Endothelial cell (in vitro differentiated cells): ENCODE measurements at places on chromosomes 4 and X. TPM values are rescaled to one million over a fixed set of nuclear protein-coding genes. Genes with fewer than 3 reads are reported as not detected.

DNA sequence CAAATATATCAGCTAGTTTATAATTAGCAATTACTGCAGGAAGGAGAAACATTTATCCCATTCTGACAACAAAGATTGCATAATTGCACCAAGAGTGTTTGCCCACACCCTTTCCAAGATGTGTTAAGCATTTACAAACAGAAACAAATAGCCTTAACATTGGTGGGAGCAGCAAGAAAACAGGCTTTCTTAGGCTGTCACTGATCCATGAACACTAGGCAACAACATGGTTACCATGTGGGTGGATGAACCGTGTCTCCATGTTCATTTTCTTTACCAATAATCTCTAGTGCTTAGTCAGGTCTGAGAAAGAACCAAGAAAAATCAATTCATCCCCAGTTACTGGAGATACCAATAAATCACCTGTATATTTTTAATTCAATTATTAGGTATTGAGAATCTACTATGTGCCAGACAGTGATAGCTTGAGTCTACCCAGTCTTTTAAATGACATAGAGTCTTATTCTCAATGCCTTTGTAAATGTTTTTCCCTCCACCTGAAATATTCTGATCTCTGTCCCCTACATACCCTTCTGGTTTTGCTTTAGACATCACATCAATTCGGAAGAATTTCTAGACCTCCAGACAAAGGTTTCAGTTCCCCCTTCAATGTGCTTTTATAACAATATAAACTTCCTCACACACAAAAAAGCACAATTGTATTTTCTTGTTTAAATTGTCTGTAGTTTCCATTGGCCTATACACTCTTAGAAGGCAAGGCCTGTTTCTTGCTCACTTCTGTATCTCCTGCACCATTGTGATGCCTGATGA, 286.6 kb downstream of the PPP1R2C start:
- no peak for DNase-seq

DNA sequence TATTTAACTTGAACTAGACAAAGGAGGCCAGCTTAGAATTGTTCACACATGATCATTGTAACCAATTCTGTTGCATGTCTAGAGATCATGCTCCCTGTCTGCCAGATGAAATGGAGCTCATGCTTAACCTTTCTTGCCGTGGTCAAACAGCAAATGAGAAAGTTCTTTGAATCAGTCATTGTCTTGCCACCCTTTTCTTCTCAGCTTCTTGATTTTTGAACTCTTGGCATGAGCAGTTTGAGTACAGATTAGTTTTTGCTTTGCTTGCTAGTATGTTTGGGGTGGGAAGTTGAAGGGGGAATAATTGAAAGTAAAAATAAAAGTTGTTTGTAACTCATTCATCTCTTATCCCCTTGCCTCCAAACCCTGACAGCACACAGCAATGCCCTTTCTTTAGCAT, 4.7 kb downstream of the MTM1 start:
- DNase-seq = no peak

- DNase-seq = no peak
Measured at GRCh38 chr4:59971952-59972351, 1228.2 kb upstream of the ADGRL3 start.

GRCh38 chrX:103687696-103688201, 1.2 kb upstream of the MORF4L2 start:
- peak; percentile 68 for DNase-seq

The CPZ gene
- 0.90 TPM for total RNA-seq

The ANKRD17 gene
- total RNA-seq = 61.8 TPM

DNA sequence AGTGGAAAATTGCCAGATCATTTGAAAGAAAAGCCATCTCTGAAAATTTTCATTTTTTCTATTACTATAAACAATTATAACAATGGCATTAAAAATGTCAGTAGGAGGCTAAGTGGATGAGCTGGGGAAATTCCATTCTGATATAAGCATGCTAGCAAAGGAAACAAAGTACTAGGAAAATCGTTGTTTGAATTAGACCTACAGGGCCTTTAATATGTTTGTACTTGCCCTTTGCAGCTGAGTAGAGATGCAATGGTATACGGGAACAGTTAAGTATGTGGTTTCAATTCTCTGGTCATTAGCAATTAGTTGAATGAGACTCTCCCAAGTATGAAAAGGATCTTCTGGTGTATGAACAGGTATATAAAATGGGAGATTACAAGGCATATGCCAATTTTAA, 452.2 kb downstream of the PCDH11X start:
- DNase-seq = no peak

GRCh38 chr4:78602334-78602733, 50.8 kb downstream of the ANXA3 start:
- DNase-seq = no peak

DNA sequence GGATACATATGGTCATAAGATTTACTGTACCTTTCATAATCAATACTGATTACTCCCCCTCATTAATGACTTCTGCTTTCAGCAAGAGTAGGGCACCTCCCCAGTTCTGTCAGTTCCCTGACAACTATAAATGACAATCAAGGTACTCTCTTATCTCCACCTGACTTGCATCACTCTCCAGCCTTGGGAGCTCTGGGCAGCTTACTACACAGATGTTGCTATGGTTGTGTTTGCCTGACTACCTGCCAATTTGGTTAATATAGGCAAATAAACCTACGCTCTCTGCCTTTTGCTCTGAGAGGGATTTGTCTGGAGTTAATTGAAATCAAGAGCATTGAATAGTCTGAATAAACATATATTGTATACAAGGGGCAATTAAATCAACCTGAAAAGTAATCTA, 22.8 kb upstream of the MAP7D3 start:
- no peak for DNase-seq

DNA sequence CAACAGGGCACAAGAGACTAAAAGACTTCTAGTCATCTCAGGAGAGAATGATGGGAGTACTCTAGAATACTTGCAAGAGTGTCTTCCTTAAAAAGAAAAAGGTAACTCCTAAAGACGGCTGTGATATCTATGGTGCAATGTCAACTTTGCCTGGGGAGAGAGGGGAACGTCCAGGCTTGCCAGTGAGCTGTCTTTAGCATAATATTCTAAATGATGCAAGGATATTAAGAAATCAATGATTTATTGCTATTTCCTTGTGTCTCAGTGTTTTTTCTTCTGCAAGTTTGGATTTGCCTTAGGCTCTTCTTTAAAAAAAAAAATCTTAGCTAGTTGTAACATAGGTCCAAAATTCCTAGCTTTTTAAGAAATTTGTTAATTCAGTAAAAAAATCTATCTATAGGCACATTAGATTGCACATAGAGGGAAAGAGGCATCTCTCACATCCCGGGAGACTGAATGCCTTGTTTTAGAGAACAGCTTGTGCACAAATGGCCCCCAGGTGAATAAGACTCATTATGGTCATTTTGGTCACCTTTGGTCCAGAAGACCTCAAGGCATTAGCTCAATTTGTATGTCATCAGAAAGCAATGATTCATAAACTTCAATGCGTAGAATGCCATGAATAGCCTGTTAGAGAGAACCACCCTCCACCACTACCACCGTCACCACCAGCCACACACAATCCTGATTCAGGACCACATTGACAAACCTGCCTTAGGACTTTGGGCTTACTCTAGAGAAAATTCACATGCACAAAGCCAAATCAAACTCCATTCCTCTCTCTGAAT, 104.1 kb downstream of the PALLD start:
- no peak for DNase-seq

DNA sequence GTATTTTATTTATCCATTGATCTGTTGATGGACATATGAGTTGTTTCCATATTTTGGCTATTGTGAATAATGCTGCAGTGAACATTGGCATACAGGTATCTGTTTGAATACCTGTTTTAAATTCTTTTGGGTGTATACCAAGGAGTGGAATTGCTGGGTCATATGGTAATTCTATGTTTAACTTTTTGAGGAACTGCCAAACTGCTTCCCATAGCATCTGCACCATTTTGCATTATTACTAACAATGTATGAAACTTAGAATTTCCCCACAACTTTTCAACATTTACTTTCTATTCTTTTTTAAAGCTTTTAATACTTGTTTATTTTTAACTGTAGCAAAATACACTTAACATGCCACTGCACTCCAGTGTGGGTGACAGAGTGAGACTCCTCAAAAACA, 57.0 kb upstream of the MSN start:
- DNase-seq = no peak

DNA sequence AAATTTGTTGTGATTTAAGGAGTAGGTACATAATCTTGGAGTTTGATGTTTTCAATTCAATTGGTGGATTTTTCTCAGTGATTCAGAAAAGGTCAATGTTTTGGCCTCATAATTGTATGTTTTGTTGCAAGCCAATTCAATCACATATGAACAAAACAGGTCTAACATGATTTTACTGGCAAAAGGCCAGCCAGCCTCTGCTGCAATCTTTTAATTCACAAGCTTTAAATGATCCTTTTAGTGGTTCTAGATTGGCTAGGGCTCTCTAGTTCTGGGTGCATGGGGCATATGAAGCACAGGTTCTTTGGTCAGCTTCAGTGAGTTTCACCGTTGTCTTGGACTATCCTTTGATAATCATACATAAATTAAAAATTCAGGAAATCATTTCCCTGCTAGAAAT, 19.2 kb upstream of the SLC6A14 start:
- DNase-seq = no peak

The INPP4B gene
- 4.9 TPM for total RNA-seq

The MAGEA1 gene
- not detected for total RNA-seq

GRCh38 chr4:653831-654502, 20.1 kb downstream of the ATP5ME start:
- DNase-seq = no peak

GRCh38 chr4:119646347-119647071, 17.9 kb upstream of the PDE5A start:
- DNase-seq = no peak

DNA sequence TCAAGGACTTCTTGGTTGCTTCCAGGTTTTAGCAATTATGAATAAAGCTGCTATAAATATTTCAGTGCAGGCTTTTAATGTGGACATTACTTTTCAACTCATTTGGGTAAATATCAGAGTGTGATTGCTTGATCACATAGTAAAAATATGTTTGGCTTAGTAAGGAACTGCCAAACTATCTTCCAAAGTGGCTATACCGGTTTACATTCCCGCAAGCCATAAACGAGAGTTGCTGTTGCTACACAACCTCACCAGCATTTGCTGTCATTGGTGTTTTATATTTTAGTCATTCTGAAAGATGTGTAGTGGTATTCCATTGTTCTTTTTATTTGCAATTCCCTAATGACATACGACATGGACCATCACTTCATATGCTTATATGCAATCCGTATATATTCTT, 30.9 kb upstream of the SPOCK3 start:
- no peak for DNase-seq

- peak; percentile 18 for DNase-seq
Measured at GRCh38 chr4:181261279-181261678, 981.9 kb upstream of the TENM3 start.

The CT45A2 gene
- total RNA-seq = not detected

DNA sequence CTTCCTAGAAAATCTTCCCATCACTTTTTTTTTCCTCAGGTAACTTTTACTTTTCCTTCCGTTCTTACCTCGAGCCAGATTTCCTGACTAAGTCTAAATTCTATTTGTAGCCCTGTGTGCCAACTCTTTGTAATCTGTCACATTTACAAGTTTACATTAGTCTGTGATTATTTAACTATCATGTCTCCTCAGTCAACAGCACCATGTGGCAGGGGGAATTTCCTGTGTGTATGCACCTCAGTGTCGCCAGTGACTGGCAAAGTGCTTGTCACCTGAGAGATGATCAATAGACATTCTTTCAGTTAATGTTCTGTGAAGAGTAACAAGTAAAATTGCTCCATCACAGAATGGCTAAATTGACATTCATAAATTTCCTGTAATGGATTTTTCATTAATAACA, 468.5 kb downstream of the PDGFC start:
- no peak for DNase-seq

The NSG1 gene
- total RNA-seq = 2.9 TPM

The MAGEB17 gene
- not detected for total RNA-seq

DNA sequence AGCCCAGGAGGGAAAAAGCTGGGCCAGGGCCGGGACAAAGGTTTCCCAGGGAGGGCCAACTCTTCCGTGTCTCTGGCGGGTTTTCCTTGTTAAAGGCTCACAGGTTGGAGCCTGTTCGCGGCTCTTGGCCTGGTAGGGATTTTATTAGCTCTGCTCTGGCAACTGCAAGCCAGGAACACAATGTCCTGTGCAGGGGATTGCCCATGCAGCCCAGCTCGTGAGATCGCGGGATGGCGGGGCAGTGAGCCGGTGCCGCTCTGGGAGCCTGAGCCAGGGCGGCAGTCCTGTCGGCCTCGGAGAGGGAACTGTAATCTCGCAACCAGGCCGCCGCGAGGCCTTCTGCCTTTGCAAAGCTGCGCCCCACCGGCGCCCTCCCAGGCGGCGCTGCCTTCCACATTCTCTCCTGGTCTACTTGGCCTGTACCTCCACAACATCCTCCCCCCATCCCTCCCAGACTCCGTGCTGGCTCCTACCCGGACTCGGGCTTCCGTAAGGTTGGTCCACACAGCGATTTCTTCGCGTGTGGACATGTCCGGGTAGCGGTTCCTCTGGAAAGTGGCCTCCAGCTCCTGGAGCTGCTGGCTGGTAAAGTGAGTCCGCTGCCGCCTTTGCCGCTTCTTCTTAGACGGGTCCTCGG, 2.1 kb downstream of the PITX2 start:
- DNase-seq = peak; percentile 77

The CASK gene
- total RNA-seq = 62.5 TPM

DNA sequence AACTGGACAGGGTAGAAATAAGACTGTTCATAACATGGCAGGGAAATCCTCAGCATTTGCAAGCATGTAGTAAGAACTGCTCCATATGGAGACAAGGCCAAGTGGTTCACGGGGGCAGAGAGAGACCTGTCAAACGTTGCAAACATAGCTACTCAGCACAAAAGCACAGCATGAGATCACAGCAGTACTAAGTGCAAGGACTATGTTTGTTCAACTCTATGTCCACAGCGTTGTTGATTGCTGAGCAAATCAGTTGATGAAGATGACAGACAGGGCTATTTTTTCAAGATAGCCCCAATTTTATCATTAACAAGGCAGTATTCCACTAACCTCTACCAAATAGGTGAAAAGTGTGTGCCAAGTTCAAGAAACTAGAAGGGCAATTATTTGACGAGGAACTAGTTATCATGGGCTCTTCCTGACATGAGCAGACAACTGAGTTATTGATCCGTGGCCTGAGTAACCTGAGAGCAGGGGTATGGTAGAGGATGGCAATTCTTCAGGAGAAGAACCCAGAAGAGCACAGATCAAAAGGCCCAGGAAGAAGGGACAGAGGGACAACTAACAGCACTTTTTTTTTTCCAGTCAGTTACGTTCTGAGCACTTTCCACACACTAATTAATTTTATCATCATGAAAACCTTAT, 57.4 kb downstream of the SPOCK3 start:
- DNase-seq = no peak
